ENCODE measurements at places on chromosomes 11 and 22.

DNA sequence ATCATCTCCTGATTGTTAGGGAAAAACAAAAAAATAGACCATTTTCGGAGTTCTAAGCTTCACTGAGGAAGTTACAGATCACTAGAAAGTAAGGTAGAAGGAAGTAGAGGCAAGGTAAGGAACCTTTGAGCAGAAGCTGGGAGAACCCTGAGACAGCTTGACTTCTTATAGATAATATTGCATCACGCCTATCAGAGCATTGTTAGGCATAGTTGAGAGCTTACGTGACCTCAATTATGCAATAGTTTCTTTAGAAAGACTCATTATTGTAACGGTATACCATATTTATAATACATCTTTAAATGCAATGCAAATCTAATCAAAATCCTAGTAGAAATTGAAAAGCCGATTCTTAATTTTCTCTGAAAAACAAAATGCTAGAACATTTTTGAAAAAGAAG, 4.9 kb downstream of the TBRG1 start:
- DNase-seq, result no peak

- DNase-seq, result no peak
These were observed 16.6 kb upstream of the SCGB1D4 start for GRCh38 chr11:62315431-62315830.

DNA sequence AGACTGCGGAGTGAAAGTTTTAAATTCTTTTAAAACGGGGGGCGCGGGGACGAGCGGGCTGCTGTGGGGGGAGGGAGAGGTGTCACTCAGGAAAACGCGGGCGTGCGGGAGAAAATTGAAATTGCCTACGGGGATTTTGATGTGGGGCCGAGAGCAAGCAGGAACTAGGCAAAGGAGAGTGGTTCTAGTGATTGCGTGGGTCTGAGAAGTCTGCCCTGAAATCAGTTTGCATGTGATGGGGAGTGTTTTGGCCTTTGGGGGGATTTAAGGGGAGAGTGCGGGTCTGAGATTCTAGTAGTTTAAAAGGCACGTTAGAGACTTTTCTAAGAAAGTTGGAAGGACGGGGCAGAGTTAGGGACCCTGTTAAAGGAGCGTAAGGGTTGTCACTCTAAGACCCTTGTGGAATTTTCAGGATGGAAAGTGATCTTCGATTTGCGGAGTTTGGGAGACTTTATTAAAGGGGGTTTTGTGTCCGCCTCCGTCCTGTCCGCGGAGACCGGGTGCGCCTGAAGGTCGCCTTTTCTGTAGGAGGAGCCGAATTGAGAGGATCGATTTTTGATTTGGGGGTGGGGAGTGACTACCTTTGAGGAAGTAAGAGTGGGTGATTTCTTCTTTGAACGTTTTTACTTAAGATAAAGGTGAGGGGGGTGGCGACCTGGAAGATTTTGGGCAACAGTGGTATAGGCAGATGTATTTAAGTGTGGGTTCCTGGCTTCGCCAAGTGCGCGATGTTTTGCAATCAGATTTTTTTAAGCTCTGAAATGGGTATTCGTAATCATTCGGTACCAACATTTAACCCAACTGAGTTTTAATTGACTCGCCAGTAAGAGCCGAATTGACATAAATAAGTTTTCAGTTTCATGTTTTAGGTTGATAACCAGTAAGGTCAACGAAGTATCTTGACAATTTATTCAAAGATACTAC, 1.1 kb downstream of the EED start:
- peak; percentile 11 for DNase-seq

GRCh38 chr11:47001781-47002181, 65.2 kb downstream of the CSTPP1 start:
- DNase-seq, result no peak

DNA sequence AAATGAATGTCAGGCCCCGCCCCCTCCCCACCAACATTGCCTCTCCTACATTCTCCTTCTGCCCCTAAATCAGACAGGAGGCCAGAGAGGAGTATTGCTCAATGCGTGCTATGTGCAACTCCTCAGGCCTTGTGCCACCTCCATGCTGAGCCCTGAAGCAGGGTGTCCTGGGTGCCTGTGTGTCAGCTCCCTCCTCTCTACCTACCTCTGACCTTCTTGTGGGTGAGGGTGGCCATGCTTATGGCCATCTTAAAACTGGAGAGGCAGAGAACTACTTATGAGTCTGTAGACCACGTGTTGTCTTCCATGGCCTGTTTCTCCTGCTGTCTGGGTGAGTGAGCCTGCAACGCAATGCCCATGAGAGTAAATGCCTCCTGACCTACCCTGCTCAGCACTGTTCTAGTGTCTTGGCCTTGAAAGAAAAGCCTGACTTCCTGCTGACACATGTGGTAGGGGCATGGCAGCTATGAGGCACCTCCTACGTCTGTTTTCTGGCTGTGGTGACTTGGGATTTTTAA, 10.5 kb downstream of the MCAM start:
- DNase-seq, result no peak

- no peak for DNase-seq
These were observed 17.0 kb upstream of the CDON start for GRCh38 chr11:126079621-126080124.

GRCh38 chr11:10916665-10917064, 58.8 kb upstream of the ZBED5 start:
- DNase-seq, result no peak

- no peak for DNase-seq
These were observed 4.6 kb downstream of the MALAT1 start for GRCh38 chr11:65503368-65503948.

DNA sequence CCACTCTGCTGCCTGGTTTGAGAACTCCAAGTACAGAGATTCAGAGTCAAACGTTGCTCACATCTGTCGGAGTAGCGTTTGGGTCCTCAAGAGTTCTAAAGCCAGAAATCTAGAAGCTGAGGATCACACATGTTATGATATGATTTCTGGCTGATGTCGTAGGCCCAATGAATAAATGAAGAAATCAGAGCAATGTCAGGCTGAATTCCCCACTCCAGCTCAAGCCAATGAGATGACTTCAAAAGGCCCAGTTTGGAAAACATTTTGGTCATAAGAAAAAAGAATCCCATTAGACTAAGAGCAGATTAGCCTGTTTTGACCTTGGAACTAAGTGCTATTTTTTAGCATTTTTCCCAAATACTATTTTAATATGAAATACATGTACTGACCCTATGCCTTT, 106.7 kb downstream of the ETS1 start:
- DNase-seq, result no peak

DNA sequence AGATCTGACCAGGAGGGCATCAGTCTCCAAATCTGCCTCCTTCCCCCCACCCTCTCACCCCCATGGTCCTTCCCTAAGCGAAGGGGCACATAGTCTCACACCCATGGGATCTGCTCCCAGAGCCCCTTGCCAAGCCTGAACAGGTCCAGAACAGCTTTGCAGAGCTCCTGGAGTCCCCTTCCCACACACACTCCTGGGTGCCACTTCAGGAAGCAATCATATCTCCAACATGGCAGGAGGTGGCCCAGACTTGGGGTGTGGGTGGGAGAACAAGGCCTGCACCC, 63.0 kb downstream of the MICAL3 start:
- no peak for DNase-seq

- DNase-seq, result no peak
These were observed at the start of gene TH for GRCh38 chr11:2171591-2172003. TSS of gene TH (minus strand) at chr11:2171815. CDS start at chr11:2171786, 29 bp downstream.

- no peak for DNase-seq
These were observed 54.8 kb downstream of the CD44 start for GRCh38 chr11:35193767-35194166.

- DNase-seq, result peak; percentile 90
These were observed 14.1 kb downstream of the CREB3L1 start for GRCh38 chr11:46291441-46292150.

DNA sequence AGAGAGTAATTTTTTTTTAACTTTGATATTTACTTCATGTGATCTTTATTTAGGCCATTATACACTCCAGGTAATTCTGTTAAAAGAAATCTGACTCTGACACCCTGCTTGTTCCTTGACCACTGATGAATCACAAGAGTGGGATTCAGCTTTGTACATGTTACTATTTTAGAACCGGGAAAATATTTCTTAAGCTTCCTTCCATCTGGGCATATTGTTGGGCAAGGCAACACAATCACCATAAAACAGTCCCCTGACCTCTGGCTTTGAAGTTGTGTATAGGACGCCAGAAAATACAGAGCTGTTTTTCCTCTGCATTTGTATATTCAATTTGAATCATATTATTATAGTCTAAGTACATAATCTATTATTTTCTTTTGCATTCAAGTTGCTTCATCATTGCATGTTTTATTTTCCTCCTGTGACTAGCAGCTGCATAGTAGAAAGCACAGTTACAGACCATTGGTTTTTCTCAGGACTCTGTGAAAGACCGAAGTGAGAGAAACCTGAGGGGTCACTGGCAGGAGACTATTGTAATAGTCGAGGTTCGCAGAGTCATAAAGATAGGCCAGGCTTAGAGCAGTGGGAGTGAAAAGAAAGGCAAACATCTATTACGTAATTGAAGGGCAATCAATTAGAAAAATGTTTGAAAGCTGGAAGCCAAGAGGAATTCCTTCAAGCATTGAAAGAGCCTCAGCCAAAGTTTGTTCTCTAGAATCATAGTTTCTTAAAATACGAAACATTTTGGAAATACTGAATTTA, 51.8 kb upstream of the SLC36A4 start:
- no peak for DNase-seq

DNA sequence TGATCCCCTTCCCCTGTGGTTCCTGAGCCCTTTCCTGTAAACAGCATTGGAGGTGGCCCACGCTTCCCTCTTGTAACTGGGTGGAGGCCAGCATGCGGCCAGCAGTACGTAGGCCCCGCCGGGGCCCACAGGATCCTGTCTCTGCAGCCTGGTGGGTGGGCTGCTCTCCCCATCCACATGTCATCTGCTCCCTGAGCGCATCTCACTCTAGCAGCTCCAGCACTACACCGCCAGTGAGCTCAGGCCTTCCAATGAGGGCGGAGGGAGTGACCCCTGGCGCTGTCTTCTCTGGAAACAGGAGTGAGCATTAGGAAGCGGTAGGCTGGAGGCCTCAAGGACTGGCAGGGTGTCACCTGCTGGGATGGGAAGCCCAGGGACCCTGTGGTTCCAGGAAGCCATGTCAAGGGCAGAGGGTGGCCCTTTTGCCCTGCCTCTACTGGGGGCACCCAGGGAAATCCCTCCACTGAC, 363.9 kb downstream of the TBC1D22A start:
- no peak for DNase-seq

- DNase-seq, result no peak
These were observed 27.3 kb upstream of the NFAM1 start for GRCh38 chr22:42459287-42460063.

GRCh38 chr22:39946503-39947219, 13.5 kb upstream of the TMA7B start:
- no peak for DNase-seq

DNA sequence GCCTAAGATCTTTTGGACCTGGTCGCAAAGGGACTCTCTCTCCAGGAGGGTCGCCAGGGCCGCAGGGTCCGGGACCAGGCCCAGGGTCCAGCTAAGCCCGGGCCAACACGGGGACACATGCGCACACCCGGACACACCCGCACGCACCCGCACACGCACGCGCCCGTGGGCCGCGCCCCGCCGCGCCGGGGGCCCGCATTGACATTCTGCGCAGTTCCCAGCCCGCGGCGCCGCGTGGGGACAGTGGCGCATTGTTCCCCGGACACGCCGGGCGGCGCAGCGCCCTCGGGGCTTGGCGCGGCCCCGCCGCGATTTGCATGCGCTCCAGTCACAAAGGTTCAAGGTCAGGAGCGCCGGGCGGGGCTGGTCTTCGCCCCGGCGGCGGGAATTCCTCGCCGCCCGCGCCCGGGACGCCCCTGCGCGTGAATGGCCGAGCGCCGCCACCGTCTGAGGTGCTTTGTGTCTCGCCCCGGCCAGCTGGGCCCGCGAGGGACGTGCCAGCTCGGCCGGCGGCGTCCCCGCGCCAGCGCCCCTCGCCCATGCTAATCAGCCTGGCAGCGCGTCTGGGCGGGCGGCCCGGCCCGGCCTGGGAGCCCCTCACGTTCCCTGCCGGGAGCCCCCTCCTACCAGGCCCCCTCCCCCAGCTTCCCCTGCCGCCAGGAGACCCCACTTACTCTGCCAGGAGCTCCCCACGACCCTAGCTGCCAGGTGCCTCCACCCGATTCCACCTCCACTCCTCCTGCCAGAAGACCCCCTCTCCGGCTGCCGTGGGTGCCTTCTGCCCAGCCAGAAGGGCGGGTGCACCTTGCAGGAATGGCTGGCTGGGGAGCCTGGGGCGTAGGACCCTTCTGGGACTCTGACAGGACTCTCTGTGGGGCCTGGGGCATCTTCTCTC, 50.5 kb upstream of the WNT7B start:
- no peak for DNase-seq

GRCh38 chr22:21593406-21594232, 26.1 kb downstream of the UBE2L3 start:
- no peak for DNase-seq

- DNase-seq, result no peak
These were observed 2.8 kb upstream of the ANO9 start for GRCh38 chr11:444396-445144.

DNA sequence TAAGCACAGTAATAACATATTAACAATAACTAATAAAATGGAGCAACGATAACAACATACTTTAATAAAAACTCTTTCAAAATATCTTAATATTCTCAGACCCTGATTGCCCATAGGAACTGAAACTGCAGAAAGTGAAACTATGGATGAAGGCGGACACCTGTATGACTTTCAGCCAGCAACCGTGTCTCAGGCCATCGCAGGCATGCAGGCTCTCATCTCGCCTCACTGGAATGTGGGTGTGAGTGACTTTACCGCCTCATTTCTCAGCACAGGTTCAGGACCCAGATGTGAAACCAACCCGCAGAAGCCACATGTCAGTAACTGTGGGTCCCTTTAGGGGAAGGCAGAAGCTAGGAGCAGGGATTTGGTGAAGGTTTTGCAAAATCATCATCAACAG, 539.1 kb downstream of the FAM181B start:
- no peak for DNase-seq

DNA sequence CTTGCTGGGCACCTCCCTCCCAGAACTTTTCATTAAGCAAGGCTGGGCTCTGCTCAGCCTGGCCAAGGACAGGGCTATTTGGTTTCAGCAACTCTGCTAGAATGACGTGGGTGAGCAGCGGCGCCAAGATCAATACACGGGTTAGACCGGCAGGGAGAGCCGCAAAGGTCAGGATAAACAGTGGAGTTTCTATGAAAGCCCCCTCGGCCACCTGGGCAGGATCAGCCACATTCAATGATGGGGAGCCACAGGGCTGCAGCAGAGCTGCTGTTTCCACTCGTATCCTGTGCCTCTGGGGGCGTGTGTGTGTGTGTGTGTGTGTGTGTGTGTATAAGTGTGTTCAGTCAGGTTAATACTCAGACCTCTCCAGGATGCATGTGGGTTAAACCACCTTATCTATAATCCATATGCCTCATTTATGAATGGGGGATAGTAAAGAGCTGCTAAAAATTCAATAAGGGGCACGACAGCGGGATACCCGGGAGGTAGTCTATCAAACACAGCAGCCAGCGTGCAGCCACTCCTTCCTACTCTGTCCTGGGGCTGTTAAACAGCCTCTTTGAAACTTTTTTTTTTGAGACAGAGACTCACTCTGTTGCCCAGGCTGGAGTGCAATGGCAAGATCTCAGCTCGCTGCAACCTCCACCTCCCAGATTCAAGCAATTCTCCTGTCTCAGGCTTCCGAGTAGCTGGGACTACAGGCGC, 34.8 kb downstream of the MYH9 start:
- DNase-seq, result no peak

Measured in HS-27A (cell line).